ENCODE measurements at places on chromosomes 1 and 21.

GRCh38 chr1:77310924-77311323, 29.1 kb downstream of the AK5 start:
- no peak for DNase-seq

GRCh38 chr1:42797414-42797813, 12.6 kb downstream of the TMEM269 start:
- DNase-seq = no peak

DNA sequence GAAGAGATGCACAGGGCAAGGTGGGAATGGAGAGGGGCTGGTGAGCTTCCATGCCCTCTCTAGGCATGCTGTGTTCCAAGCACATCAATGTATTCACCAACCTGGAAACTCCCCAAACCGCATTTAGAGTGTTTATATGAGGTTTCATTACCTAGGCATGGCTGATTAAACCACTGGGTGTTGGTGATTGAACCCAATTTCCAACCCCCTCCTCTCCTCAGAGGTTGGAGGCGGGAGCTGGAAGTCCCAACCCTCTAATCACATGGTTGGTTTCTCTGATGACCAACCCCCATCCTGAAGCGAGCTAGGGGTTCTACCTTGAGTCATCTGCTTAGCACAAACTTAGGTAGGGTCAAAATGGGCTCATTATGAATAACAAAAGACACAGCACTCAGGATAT, 3.0 kb upstream of the PPIE start:
- DNase-seq = no peak

DNA sequence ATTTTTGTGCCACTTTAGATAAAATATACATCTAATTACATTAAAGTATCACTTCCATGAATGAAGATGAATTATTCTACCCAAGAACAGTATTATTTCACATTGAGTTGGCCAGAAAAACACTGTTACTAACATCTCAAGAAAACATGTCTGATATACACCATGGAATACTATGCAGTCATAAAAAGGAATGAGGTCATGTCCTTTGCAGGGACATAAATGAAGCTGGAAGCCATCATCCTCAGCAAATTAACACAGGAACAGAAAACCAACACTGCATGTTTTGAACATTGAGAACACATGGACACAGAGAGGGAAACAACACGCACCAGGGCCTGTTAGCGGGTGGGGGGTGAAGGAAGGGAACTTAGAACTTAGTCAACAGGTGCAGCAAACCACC, 69.0 kb downstream of the TESK2 start:
- no peak for DNase-seq

DNA sequence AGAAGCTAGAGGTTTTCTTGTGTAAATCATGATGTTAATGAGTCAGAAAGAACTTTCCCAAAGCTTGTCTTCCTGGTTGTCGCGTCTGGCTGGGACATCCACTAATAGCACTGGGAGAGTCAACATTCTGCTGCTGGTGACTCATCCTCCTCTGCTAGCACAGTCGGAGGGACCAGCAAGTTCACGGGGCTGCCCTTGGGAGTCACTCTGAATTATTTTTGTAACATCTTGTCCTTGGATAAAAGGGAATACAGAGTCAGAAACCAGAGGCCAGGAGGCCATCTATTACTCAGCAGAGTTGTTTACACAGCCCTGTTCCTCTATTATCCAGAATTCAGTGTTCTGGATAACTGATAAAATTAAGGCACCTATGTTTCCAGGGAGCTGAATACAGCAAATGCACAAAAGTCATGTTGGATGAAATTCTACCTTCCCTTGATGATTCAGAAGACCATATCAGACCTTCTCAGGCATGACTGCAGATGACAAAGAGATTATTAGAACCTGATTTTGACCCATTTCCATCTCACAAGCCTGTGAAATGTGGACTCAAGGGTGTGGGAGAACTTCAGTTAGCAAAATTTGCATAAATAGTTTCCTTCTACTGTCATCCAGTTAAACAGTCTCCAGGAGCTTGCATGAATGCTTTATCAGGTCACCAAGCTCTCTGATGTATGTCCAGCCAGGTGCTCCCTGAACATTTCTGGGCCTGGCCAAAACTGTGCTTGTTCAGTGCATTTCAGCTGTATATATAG, 68.1 kb downstream of the JAK1 start:
- no peak for DNase-seq

DNA sequence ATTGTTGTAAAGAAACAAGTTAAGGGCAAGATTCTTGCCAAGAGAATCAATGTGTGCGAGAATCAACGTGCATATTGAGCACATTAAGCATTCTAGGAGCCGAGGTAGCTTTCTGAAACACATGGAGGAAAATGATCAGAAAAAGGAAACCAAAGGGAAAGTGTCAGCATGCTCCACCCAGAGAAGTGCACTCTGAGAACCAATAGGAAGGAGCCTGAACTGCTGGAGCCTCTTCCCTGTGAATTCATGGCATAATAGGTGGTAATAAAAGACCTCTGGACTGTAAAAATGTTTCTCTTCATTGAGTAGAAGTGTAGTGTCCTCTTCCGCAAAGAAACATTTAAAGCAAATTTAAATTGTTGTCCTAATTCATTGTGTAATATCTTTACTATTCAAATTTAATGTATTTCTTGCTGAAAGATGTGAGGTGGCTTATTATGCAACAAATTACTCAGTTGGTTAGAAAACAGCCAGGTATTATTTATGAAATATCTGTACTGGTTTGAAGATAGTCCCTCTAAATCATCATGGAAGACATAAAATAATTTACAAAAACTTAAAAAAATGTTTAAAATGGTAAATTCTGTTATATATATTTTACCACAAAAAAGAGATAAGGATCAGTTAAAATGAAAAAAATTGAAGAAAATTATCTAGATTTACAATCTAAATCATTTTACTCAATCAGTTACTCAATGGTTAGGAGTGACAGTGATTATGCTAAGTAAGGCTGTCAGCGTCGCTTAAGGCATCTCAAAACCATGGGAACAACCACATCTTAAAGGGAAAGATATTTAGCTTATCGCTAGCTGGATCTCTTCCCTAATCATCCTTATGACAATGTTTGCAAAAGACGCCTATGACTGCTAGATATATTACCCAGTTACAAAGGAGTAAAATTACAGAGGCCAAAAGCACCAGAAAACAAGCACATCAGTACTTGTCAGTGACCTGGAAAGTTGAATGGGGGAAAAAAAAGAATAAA, 31.3 kb downstream of the NVL start:
- DNase-seq = no peak

GRCh38 chr1:202152399-202152798, 7.9 kb upstream of the ARL8A start:
- no peak for DNase-seq

DNA sequence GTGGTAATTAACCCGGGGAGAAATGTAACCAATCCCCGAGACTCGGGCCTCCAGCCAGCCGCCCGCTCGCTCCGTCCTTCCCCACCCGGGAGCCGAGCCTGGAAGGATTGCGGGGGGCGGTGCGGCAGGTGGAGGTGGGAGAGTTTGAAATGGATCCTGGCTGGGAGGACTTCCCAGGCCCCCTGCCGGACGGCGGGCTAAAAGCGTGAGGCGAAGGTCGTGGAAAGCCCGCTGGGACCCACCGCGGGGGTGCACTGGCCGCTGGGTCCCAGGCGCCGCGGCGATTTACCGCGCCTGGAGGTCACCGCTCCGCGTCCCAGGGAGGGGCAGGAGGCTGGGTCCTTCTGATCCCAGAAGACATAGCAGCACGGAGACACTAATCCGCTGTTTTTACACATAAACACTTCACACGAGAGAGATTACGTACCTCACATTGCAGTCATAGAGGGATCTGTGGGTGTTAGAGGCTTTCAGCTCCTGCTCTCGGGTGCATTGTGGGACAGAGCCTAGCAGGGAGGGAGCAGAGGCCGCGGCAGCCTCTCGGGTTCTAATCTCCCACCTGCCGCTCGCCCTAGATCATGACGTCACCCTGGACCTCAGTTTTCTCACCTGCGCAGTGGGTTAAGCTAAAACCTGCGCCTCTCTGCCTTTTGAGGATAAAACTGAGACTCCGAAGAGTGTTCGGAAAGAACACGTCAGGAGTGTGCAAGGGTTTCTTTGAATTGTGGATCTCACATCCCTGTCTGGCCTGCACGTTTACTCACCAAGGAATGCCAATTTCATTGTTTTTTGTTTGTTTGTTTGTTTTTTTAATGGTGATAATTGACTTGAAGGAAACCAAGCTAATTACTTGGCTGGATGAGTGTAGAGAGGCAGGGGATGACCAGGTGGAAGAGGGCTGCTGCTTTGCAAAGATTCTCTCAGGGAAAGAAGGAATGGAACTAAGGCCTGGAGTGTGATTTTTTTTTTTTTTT, 17.1 kb upstream of the TMEM9 start:
- DNase-seq = no peak

DNA sequence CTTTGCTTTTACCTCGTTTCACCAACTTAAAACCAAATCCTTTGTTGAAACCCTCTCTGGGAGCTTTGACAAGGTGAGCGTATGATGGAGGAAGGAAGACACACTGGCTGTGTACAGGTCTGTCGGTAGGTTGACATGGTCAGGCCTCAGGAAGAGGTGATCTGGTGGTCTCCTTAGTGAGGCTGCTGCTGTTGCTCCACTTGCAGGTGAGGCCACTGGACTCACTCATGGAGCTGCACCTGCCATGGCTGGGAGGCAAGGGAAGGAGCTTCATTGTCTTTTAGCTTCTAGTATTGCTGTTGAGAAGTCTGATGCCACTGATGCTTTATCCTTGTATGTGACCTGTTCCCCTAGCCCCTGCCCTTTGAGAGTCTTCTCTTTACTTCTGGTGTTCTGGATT, 35.7 kb downstream of the TENT5C start:
- no peak for DNase-seq

DNA sequence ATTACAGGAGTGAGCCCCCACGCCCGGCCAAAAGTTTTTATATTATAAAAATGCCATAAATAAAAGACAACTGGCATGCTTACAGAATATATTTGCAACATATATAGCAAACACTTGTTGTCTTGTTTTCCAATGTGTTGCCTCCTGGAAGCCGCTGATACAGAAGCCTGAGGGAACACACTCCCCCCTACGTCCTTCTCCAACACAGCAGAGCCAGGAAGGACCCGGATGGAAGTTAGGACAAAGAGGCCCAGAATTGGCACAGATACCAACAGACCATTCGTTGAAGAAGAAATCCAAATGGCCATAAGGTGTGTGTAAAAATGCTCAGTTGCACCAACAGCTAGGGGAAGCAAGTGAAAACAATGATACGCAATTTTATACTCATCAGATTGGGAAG, 1.3 kb upstream of the PLA2G5 start:
- no peak for DNase-seq

GRCh38 chr1:147895123-147895522, 7.5 kb upstream of the GJA8 start:
- DNase-seq = no peak

GRCh38 chr1:246622035-246622652, 55.9 kb downstream of the CNST start:
- no peak for DNase-seq

GRCh38 chr1:40980453-40981121, 1.1 kb downstream of the CTPS1 start:
- no peak for DNase-seq

GRCh38 chr1:239566074-239566473, 179.7 kb downstream of the CHRM3 start:
- no peak for DNase-seq

GRCh38 chr1:110876748-110877341, 3.9 kb downstream of the CD53 start:
- DNase-seq = no peak

DNA sequence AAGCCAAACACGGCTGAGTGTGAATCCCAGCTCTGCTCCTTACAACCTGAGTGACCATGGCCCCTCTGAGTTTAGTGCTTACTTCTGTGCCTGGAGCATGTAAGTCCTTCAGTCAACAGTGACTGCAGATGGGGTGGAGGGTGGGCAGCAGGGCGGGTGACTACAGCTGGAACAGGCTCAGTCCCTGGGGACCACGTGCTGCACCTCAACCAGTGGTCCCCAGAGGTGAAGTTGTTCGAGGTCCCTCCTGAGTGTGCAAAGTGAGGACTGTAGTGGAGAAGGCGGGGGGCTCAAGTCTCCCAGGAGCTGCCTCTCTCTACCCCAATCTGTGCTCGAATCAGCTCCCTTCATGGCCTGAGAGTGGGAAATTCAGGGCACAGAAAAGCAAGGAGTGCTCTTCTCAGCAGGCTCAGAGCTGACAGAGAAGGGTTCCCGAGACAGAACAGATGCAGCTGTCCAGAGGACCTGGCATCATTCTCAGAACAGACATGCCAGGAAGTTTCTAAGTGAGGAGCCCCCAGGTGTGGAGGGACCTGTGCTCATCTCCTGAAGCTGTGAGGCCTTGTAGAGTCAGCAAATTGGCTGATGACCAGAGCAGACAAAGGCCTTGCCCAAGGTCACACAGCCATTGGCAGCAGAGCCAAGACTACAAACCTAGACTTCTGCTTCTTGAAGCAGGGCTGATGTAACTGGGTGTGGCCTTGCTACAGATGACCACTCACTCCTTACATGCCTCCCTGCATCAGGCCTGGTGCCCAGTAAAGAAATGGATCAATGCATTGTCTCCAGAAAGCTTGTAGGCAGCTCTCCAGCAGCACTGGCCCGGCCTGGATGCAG, 61.7 kb upstream of the EDN2 start:
- no peak for DNase-seq

GRCh38 chr1:33169290-33170055, 12.4 kb downstream of the TRIM62 start:
- DNase-seq = no peak

DNA sequence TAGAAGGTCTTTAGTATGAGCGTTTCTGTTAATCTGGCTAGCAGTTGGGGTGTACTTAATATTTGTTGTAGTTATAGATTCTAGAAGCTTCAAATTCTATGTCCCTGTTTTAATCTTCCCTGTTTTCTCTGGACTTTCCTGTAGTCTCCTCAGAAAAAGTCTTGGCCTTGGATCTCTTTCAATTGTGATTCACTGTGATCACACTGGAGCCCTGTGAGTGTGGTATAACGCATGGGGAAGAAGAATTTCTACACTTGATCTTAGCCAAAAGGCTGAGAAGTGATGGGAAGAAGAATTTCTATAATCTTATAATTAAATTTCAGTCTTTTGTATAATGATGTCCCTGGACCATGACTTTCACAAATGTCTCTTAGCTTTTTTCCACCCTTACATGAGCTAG, 36.7 kb upstream of the COP1 start:
- no peak for DNase-seq

- DNase-seq = no peak
Observed at GRCh38 chr1:15173863-15174614, 20.5 kb downstream of the TMEM51 start.

GRCh38 chr1:147384804-147385203, 142.3 kb downstream of the CHD1L start:
- DNase-seq = no peak

DNA sequence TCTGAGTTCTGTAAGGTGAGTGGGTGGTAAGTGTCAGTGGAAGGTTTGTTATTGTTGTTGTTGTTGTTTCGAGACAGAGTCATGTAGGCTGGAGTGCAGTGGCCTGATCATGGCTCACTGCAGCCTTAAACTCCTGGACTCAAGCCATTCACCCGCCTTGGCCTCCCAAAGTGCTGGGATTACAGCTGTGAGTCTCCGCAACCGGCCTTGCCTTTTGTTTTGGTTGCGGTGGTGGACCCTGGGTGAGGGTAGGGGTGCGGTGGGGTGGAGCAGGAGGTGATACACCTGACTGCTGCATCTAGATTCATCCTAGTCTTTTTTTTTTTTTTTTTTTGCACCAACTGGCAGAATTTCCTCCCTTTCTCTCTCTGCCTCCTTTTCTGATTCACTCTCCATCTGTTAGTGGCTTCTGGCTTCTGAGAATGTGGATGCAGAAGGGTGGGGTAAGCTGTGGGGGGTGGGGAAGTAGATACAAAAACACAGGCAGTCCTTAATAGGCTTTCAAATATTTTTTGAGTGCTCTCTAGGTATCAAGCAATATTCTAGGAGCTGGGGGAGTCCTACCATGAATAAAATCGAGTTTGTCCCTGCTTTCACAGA, 4.6 kb upstream of the GMEB1 start:
- no peak for DNase-seq

GRCh38 chr1:167671727-167672511, 41.9 kb downstream of the RCSD1 start:
- DNase-seq = no peak

Measured in cortex of kidney (tissue), 1 donor.